Non-pigmented ciliary epithelial cell (primary cell): ENCODE measurements at places on chromosomes 1 and 21.

DNA sequence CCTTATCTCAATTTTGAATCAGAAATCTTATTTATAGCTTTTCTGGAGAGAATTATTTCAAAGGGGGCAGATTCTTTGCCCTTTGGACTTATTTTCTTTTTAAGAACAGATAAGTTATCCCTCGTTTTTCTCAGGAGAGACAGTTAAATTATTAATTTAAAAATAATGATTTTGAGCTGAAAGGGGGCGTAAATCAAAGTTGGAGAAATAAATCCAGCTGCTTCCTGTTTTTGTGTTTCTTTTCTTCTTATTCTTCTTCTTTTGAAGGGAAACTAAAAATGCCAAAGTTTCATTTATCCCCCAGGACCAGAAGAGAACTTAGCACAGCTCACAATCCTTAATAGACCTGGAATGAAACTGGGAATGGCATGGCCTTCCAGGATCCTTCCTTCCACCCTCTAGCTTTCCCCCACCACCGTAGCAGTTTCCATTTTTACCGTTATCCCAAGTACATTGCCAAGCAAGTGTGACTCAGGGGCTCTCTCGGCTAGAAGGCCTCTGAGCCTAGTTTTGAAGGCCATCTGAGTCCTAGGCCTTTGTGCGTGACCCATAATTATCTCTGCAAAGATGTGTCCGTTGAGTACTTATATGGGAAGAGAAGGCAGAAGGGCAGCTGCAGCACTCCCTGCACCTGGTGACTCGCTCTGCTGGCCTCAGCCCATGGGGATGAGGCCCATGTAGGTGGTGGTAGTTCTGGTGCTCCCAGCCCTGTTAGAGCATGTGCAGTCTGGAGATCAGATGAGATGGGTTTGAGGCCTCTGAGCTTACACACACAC is 181.7 kb downstream of the ROR1 start:
- no peak for DNase-seq

GRCh38 chr1:210123924-210124589 is 108.5 kb upstream of the SERTAD4 start:
- peak; percentile 61 for DNase-seq

DNA sequence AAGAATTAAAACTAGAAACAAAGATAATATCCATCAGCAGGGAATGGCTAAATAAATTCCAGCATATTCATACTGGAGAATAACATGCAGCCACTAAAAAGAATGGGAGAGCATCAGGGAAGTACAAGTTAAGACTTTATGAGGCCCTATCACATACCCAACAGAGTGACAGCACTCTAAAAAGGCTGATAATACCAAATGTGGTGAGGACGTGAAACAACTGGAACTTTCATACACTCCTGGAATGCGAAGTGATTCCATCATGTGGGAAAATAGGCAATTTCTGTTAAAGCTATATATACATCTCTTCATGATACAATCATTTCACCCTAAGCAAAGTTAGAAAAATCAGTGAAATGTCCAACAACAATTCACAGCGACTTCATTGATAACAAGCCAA is 42.6 kb downstream of the COL6A1 start:
- no peak for DNase-seq

DNA sequence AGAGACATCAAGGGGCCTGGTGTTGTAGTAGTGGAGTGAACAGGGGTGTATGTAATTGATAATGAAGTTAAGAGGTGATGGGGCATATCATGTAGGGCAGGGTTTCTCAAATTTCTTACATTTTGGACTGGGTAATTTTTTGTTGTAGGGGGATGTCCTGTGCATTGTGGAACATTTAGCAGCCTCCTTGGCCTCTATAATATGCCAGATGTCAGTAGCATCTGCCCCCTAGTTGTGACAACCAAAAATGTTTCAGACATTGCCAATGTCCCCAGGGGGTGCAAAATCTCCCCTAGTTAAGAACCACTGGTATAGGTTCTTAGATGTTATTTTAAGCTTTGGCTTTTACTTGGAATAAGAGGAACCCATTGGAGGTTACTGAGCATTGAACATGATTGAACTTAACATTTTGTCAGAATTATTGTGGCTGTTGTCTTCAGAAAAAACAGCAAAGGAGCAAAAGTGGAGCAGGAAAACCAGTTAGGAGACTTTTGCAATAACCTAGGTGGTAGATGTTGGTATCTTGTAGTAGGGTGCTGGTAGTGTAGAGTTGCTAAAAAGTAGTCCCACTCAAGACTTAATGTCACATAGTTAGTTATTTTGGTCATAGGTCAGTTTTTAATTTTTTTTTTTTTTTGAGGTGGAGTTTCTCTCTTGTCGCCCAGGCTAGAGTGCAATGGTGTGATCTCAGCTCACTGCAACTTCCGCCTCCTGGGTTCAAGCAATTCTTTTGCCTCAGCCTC is 6.2 kb downstream of the ZNF326 start:
- no peak for DNase-seq

DNA sequence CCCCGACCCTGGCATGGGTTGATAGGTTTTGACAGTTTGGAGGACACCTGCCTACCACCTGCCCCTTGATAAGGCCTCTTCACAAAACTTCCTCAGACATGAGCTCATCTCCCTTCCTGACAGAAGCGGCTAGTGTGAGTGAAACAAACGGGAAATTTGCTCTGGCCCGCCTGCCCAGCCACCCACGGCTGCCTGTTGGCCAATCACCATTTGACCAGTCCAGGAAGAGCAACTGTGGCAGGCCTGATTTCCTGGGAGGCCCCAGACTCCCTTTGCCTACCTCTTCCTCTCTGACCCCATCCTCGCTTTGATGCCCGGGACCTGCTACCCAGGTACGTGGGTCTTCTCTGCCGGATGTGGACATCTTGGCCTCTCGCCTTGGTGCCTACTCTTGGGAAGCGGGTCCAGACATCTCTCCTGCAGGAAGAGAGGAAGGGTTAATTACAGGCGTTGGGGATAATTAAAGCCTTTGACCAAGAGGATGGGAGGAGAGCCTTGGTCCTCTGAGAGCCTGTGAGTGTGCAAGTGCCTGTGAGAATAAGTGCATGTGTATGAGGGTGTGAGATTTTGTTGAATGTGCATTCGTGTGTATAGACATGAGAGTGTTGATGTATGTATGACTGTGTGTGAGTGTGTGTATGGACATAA is 1.1 kb upstream of the EPHA2 start:
- DNase-seq: no peak

- no peak for DNase-seq
These were observed 324.0 kb downstream of the PCP4 start for GRCh38 chr21:40191196-40191595.

- peak; percentile 23 for DNase-seq
These were observed 103.6 kb downstream of the PSMG1 start for GRCh38 chr21:39079617-39080016.

DNA sequence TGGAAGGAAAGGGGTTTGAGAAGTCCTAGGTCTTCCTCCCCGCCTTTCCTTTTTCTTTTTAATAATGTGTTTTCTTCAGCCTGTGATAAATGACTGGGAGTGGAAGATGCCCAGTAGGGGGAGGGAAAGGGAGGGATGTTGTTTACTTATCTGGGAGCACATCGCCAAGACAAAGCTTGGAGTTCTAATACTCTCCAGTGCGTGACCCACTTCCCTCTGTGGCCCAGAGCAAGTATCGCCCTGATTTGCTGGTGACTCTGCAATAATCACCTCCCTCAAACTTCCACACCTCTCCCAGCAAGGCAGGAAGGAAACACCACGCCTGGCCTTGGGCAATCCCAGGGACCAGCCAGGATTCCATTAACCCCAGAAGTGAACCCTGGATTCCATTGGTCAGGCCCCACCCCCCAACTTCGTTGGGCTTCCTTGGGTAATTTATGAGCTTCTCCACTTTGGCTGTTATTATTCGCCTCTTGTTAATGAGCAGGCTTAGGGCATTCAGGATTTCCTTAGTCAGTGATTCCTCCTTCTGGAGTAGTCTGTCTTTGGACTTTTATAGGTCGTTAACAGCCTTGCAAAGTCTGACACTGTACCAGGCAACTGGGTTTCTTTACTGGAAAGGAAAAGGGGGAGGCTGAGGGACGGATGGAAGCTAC is 24.3 kb upstream of the GRHL3 start:
- DNase-seq: no peak

DNA sequence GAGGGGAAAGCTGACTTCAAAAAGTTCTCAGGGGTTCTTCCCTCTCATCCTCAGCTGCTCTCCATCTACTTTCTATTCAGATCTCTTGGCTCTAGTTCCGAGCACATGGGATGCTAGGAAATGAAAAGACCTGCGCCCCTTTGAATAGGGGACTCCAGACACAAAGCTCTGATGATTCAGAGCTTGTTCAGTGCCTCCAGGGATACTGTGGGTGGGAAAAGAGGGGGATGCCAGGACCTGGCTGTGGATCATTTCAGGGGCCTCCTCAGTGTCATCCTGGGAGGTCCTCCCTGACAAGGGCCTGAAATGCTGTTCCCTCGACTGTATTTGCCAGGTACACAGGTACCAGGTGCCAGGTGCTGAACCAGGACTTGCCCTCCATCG is 943 bp upstream of the KIAA0040 start:
- no peak for DNase-seq

DNA sequence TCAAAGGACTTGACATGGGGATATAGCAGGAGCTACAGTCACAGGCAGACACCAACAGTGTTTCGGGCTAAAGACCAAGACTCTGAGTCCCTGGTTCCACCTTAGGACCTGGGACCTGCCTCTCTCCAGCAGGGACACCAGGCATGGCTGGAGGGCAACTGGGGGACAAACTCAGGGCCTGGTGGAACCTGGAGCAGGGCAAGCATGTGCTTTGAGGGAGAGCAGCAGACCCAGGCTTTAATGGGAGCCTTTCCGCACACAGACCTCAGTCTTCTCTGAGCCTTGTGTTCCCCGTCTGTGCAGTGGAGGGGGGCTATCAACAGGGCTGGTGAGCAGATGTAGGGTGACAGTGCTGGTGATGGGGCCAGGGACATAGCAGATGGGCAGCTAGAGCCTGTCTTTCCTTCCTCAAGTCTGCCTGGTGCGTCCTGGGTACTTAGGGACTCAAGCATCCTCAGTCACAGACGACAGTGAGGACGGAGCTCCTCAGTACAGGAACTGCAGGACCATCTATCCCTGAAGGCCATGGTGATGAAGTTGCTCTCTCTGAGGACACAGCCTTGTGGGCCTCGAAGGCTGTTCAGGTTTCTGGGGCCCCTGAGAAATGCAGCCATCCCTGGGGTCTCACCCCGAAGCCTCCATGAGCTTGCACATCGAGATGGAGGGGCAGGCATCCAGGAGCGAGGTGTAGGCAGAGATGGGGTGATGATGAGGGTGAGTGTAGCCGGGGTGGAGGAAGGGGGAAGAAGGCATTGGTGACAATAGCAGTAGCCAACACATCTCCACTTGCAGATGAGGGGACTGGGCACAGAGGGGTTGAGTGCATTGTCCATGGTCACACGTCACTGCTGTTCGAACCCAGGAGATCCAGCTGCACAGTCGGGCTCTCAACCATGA is 593.4 kb downstream of the PTPRU start:
- no peak for DNase-seq

- no peak for DNase-seq
These were observed 7.9 kb downstream of the RD3 start for GRCh38 chr1:211483896-211484612.

GRCh38 chr1:86200901-86201300 is 44.3 kb upstream of the COL24A1 start:
- DNase-seq: no peak

GRCh38 chr1:119702384-119702783 is 9.3 kb upstream of the PHGDH start:
- no peak for DNase-seq

DNA sequence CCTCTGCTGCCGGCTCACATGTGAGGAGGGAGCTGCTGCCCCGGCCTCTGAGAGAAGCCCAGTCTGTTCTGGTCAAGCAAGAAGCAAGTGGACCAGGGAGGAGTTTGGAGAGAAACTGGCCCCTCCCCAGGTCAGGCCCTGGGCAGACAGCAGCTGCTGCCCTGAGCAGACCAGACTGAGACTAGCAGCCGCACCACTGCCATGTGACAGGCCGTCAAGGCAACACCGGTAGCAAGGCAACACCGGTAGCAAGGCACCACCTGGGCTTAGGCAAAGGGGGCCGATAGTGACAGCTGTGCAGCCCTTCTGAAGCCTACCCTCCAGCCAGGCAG is 50.3 kb downstream of the ARHGEF16 start:
- no peak for DNase-seq

GRCh38 chr1:11507309-11507708 is 28.4 kb downstream of the DISP3 start:
- DNase-seq: no peak

GRCh38 chr1:228977307-228977706 is 242.0 kb downstream of the RHOU start:
- DNase-seq: no peak

GRCh38 chr1:19209439-19209989 is 552 bp downstream of the UBR4 start:
- DNase-seq: no peak

DNA sequence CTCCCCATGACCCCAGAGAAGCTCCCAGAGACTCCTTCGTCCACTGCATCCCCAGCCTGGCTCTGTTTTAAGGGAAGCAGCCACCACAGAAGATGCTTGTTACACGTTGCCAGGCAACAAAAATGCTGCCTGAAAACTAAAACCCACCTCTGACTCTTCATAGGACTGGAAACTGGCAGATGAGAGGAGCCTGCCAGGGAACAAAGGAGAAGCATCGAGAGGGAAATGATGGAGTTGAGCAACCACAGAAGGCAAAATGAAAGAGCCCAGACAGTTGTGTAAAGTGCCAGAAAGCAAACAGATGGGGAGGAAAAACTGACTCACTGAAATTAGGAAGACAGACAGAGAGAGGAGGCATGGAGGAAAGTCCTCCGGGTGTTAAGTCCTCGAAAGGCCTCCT is 118.4 kb downstream of the KCNN3 start:
- no peak for DNase-seq

DNA sequence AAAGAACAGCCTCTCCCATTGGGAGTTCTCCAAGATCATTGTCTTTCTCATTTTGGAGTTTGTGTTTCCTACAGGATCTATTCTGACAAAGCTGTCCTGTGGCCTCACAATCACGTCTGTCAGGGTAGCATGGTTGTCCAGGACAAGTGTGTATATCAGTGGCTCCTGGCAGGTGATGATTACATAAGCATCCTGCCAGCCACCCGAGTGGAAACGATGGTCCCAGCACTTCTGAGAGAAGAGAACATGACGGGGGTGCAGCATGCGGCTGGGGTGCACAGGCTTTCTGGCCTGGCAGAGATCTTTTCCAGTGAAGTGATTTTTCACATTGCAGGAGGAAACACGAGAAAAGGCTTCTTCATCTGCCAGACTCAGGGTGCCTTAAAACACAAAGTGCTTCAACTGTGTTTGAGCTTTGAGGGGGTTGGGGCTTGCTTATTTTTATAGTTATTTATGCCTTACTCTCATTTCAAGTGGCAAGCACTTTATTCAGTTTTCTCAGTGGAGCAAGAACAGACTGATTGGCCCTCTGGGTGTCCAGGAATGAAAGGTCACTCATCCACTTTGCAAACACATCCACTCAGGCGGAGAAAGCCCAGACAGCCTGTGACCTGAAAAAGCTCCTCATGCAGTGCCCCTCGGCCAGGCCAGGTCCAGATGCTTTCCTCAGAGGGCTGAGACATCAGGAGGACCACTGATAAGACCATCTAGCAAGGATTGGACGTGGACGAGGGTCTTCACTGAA is 186.0 kb downstream of the DUSP10 start:
- DNase-seq: no peak

GRCh38 chr1:6180707-6181311 is 688 bp upstream of the CHD5 start:
- DNase-seq: no peak

- no peak for DNase-seq
These were observed 14.1 kb downstream of the TMEM53 start for GRCh38 chr1:44660176-44660575.

GRCh38 chr21:45551783-45552695 is 9.8 kb upstream of the SLC19A1 start:
- DNase-seq: no peak
